Muscle of back (tissue), 13 donors: ENCODE measurements at places on chromosomes 3 and 15. TPM values are rescaled to one million over a fixed set of nuclear protein-coding genes. Genes with fewer than 3 reads are reported as not detected.

- peak; percentile 53 for DNase-seq
Measured at GRCh38 chr3:112376992-112377391, 44.0 kb downstream of the CD200 start.

DNA sequence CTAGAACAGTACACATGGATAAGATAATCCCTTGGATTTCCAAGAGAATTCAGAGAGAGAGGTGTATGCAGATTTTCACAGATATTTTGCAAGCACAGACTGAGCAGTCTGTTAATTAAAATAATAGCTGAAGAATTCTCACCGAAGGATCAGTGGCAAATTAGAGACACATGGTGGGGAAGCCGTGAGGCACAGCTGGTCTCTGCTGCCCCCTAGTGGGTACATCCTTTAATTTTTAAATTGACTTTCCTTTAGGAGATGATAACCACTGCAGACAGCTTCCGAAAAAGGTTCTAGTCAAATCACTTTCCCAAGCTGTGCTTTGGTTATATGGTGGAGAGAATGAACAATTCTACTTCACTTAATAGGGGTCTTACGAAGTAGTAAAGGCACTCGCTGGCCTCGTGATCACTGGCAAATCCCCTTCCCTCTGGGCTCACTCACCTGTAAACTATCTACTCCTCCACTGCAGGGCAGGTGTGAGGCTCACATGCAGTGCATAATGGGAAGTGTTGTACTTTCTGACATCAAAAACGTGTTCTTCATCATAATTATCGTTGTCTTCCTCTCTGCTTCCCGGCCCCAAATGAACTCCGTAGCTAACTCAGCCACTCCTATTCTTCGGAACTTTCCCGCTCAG, 19.5 kb downstream of the MESD start:
- peak; percentile 80 for DNase-seq

DNA sequence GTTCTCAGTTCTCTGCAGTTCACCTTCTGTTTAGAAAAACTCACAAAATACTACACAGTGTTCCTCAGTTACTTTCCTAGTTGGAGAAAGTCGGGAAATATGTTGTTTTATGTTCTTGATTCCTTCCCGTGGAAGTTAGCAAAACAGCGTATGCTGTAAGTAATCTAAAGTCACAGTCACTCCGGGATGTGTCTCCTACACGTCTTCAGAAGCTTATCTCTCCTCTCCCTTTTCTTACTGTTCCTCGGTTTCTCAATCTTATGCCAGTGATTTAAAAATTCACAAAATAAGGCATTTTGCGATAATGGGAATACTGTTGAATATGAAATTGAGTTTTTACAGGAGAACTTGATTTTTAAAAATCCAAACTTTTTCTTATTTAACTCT, 1.7 kb downstream of the HEG1 start:
- no peak for DNase-seq

Gene EXD1
- not detected for polyA plus RNA-seq

- no peak for DNase-seq
Measured at GRCh38 chr3:111285184-111285538, 213.5 kb downstream of the NECTIN3 start.

Gene NEK10
- 4.9 TPM for polyA plus RNA-seq

GRCh38 chr3:155342344-155342743, 48.9 kb upstream of the STRIT1 start:
- DNase-seq, result no peak

Gene HYAL1
- polyA plus RNA-seq, result 1.2 TPM

DNA sequence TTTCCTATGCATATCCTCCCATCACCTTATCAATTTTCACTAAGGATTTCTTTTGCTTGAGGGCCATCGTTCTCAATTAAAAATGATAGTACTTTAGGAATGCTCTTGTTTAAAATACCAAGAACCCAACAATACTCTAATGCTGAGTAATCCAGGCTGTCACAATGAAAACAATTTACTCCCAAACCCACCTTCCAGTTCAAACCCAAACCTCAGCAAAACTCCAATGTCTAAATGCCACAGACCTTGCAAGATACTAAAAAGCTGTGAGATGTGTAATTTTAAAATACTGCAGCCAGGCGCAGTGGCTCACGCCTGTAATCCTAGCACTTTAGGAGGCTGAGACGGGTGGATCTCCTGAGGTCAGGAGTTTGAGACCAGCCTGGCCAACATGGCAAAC, 889.8 kb downstream of the ROBO1 start:
- no peak for DNase-seq

Gene ZNF621
- 16.8 TPM for polyA plus RNA-seq

- no peak for DNase-seq
Measured at GRCh38 chr3:20540066-20540465, 354.1 kb upstream of the SGO1 start.

Gene ARHGEF26
- 12.4 TPM for polyA plus RNA-seq

DNA sequence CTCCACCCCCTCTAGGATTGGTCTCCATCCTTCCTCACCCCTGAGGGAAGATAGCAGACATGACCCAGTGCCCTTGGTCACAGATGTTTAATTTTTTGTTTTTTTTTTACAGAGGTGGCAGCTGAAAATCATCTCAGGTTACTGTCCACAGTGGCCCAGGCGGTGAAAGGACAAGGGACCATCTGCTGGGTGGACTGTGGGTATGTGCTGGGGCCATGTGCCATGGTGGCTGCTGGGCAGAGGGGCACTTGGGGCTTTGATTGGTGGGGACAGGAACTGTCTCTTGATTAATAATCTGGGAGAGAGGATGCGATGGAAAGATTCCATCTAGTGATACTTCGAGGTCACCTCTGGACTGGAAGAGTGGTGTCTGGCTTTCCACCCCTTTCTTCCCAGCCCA, 25.4 kb downstream of the PDIA5 start:
- DNase-seq, result no peak

DNA sequence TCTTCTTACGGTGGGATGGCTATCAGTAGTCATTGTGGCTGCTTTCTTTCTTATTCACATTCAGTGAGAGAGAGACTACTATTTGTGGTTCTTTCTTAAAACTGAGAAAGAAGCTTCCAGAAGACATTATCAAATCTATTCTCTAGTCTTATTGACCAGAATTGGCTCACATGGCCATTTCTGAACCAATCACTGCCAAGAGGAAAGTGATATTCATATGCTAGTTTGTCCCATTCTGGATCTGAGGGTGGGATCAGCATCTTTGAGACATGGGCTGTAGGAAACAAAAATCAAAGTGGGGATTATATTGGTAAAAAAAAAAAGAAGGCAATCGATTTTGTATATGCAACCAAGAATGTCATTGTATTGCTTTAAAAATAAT, 106.4 kb upstream of the RASGRP1 start:
- no peak for DNase-seq

Gene CX3CR1
- polyA plus RNA-seq, result 4.3 TPM

Gene CAV3
- polyA plus RNA-seq, result 194 TPM

DNA sequence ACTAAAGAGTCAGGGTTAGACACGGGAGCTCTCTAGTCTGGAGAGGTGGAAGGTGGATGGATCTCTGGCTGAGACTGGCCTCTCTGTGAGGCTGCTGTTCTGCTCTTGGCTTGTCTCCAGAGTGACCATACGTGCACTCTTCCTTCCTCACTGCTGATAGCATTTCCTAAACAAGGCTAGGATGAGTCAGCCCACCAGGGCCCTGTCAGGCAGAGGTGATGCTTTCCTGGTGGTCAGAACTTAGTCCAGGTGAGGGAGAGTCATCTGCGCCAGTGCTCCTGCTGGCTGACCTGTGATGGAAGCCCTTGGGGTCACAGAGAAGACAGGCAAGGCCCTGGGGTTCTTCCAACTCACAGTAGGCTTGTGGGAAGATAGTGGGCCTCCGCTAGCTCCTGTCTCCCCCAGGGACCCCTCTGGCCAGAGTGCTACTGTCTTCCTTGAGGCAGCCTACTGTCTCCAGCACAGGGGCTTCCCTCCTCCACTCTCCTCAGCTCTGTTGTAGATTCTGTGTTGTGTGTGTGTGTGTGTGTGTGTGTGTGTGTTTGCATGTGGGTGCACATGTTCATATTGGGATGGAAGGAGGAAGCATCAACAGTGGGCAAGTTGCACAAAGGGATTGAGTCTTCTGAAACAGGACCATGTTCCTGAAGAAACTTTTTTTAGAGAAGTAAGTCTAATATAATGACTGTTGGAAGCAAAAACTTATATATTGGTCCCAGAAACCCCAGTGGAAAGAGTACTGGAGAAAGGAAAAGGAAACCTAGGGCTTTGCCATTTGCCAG, 16.5 kb downstream of the ALPK3 start:
- DNase-seq, result no peak

Gene KLHL40
- 92.5 TPM for polyA plus RNA-seq

Gene SLC22A14
- 0.11 TPM for polyA plus RNA-seq

Gene CLDN16
- not detected for polyA plus RNA-seq

GRCh38 chr15:58010983-58011382, 54.5 kb downstream of the ALDH1A2 start:
- DNase-seq, result peak; percentile 68
